Occipital lobe (tissue), 3 donors: ENCODE measurements at places on chromosomes 2 and 18.

DNA sequence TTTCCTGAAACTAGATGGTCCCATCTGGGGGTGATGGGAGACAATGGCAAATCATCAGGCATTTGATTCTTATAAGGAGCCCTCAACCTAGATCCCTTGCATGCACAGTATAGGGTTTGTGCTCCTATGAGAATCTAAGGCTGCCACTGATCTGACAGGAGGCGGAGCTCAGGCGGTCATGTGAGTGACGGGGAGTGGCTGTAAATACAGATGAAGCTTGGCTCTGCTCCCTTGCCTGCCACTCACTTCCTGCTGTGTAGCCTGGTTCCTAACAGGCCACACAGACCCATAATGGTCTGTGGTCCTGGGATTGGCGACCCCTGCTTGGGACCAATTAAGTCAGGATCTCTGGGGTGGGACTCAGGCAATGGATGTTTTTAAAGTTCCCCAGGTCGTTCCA is 293.4 kb downstream of the ZNF521 start:
- peak; percentile 15 for DNase-seq

- no peak for DNase-seq
Measured at GRCh38 chr18:10111191-10111590, 197.4 kb downstream of the VAPA start.

GRCh38 chr2:16747257-16747656 is 81.6 kb upstream of the CYRIA start:
- DNase-seq, result no peak

DNA sequence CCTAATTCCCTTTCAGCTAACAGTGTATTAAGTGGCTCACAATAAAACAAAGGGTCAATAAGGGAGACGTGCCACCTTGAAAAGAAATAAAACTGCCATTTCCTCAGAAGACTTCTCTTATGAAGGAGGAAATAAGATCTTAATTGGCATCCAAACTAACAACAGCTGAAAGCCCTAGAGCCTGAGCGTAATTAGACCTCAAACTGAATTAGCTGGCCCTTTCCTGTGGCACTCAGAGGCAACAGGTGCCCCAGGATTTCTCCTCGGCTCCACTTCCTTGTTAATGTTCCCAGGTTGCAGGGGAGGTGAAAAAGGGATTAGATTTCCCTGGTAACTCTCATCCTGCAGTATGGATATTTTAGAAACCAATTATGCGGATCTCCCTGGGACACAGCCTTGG is 804.3 kb downstream of the DCDC2C start:
- no peak for DNase-seq

- no peak for DNase-seq
Measured at GRCh38 chr2:181536730-181537129, 79.5 kb downstream of the ITGA4 start.

- no peak for DNase-seq
Measured at GRCh38 chr2:82182270-82182669, 1877.7 kb upstream of the LRRTM1 start.

GRCh38 chr2:220452561-220452960 is 825.1 kb downstream of the SLC4A3 start:
- no peak for DNase-seq

- no peak for DNase-seq
Measured at GRCh38 chr2:109084341-109084740, 44.7 kb upstream of the SH3RF3 start.

DNA sequence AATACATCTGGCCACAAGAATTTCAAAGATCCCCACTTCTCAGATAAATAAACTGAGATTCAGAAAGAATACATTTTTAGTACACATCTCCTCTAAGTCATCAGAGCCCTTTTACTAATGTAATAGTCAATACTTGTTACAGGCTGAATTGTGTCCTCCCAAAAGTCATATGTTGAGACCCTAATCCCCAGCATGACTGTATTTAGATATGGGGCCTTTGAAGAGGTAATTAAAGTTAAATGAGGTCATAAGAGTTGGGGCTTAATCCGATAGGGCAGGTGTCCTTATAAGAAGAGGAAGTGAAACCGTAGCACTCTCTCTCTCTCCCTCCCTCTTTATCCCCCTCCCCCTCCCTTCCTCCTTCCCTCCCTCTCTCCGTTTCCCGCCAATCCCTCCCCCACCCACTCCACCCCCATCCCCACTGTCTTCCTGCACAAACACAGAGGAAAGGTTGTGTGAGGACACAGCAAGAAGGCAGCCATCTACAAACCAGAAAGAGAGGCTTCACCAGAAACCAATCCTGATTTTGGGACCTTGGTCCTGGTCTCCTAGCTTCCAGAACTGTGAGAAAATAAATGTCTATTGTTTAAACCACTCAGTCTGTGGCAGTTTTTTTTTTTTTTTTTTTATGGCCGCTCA is 66.6 kb upstream of the ZNF397 start:
- no peak for DNase-seq

GRCh38 chr2:1504311-1504750 is 91.1 kb downstream of the TPO start:
- DNase-seq, result no peak

- no peak for DNase-seq
Measured at GRCh38 chr2:160392201-160392600, 101.4 kb downstream of the RBMS1 start.

- no peak for DNase-seq
Measured at GRCh38 chr18:51711298-51711889, 513.9 kb upstream of the MEX3C start.

GRCh38 chr18:52907543-52908308 is 567.7 kb downstream of the DCC start:
- DNase-seq, result no peak

- no peak for DNase-seq
Measured at GRCh38 chr2:15146960-15147359, 414.2 kb downstream of the NBAS start.

GRCh38 chr2:50178050-50178449 is 853.9 kb downstream of the NRXN1 start:
- DNase-seq, result no peak

DNA sequence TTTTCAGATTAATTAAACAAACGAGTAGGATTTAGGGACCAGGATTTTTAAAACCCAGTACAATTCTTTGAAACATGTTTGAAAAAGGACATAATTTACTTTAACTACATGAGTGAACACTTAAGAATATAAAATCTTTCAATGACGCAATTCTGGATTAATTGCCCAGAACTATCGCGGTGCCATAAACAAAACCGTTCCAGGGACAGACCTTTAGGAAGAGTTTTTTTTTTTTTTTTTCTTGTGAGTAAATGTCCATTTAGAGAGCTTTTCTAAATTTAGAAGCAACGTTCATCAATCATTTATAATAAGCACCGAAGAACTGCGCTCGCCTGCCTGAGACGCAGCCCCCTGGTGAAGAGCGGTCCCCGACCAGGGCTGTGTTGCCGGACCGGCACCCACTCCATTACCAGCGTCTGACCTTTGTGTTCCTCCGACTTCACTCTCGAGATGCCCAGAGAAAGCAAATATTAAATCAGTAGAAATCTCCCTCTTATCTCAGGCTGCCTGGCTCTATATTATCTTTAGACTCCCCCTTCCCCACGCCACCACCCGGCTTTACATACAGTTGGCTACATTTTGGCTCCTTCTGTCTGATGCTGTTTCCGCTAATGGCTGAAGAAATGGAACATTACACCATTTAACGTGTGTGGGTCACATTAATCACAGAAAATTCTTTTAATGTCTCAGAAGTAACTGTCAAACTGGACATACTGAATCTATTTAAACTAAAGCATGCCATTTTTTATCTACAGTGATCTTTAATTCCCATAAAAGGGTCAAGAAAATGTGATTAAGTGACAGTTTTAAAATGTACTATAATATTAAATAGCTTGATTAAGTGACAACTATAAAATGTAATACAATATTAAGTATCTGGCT is 364.0 kb upstream of the MEIS1 start:
- no peak for DNase-seq
